ENCODE measurements at places on chromosomes 1 and 21. TPM values are rescaled to one million over a fixed set of nuclear protein-coding genes. Genes with fewer than 3 reads are reported as not detected.

The RGS13 gene
- not detected for total RNA-seq

DNA sequence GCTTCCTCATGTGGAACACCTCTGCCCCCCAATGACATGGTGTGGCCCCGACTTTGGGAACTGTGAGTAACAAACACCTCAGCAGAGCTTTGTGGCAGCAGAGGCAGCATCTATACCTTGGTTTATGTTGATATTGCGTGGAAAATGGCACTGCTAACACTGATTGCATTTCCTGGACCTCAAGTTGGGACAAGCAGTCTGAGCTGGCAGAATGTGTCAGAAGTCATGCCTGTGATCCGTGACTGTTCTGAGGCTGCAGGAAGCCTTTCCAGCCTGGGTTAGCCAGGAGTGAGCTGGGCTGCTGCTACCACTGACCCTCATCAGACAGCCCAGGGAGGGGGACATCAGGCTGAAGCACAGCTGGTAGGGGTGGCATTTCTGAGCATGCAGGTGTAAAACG lies 268.5 kb downstream of the KCNJ6 start:
- no peaks in the 10 kb centered on the region for H3K27me3 ChIP-seq
- no peak for DNase-seq
- H3K4me1 ChIP-seq, result no peaks in the 10 kb centered on the region
- H3K4me3 ChIP-seq, result no peak overlapping the region

GRCh38 chr1:20660363-20660762 lies 806 bp downstream of the DDOST start:
- H3K27me3 ChIP-seq, result no peaks in the 10 kb centered on the region
- no peak for DNase-seq

- DNase-seq, result no peak
- no peaks in the 10 kb centered on the region for H3K4me1 ChIP-seq
- no peaks in the 10 kb centered on the region for H3K27me3 ChIP-seq
- no peaks in the 10 kb centered on the region for H3K36me3 ChIP-seq
Measured at GRCh38 chr1:244199902-244200301, 148.8 kb downstream of the ZBTB18 start.

- peaks cover 17% of the 10 kb centered on the region for H3K36me3 ChIP-seq
- H3K27ac ChIP-seq, result no peak overlapping the region
- H3K27me3 ChIP-seq, result no peaks in the 10 kb centered on the region
- no peak for DNase-seq
Measured at GRCh38 chr1:117886101-117886795, 43.2 kb downstream of the GDAP2 start.

- H3K4me3 ChIP-seq, result no peak overlapping the region
- DNase-seq, result no peak
- no peaks in the 10 kb centered on the region for H3K36me3 ChIP-seq
- H3K27me3 ChIP-seq, result no peaks in the 10 kb centered on the region
- no peaks in the 10 kb centered on the region for H3K4me1 ChIP-seq
Measured at GRCh38 chr21:14259747-14260146, 43.8 kb downstream of the RBM11 start.

The CAPN9 gene
- 1.1 TPM for total RNA-seq

GRCh38 chr1:98884864-98885263 lies 119.8 kb downstream of the PLPPR5 start:
- DNase-seq, result no peak
- no peaks in the 10 kb centered on the region for H3K27me3 ChIP-seq
- no peak overlapping the region for H3K4me3 ChIP-seq
- H3K27ac ChIP-seq, result no peak overlapping the region
- no peaks in the 10 kb centered on the region for H3K36me3 ChIP-seq

GRCh38 chr1:37448185-37448584 lies 26.2 kb upstream of the ZC3H12A start:
- H3K27me3 ChIP-seq, result no peaks in the 10 kb centered on the region

DNA sequence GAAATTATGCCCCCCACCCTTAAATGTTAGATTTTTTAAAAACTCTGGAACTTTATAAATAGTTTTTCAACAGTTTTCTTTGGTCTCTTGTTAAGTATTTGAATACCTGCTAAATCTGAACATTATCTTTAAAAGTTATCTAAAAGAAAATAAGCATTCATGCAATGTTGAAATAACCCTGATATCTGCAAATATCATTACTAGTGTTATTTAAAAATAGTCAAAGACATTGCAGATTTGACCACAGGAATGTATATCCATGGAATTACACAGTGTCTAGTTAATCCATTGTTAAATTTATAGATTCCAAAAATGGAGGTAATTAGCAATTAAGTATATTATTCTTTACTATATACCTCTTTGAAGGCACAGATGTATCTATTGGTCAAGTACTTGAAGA lies 42.0 kb downstream of the PRRX1 start:
- H3K4me1 ChIP-seq, result no peaks in the 10 kb centered on the region
- DNase-seq, result no peak
- H3K36me3 ChIP-seq, result no peaks in the 10 kb centered on the region

GRCh38 chr1:158153746-158154444 lies 26.8 kb upstream of the CD1D start:
- no peaks in the 10 kb centered on the region for H3K36me3 ChIP-seq
- H3K27ac ChIP-seq, result no peak overlapping the region
- DNase-seq, result no peak
- H3K4me1 ChIP-seq, result peaks cover 2% of the 10 kb centered on the region
- no peak overlapping the region for H3K4me3 ChIP-seq

The NPHS2 gene
- total RNA-seq, result not detected

The ITPKB gene
- total RNA-seq, result 22.4 TPM

DNA sequence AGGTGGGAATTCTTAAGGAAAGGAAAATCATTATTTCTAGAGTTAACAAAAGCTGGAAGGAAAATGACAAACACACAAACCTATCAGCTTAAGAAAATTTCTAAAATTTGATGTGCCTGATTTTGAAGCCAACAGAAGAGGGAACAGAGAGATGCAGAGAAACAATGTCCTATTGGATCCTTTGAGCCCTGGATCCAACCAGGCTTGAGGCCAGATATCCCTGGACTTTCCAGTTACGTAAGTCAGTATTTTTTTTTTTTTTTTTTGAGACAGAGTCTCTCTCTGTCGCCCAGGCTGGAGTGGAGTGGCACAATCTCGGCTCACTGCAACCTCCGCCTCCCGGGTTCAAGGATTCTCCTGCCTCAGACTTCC lies 648.9 kb downstream of the KIF26B start:
- H3K4me1 ChIP-seq, result no peaks in the 10 kb centered on the region
- DNase-seq, result no peak
- no peak overlapping the region for H3K4me3 ChIP-seq
- no peaks in the 10 kb centered on the region for H3K27me3 ChIP-seq
- H3K27ac ChIP-seq, result no peak overlapping the region
- H3K36me3 ChIP-seq, result no peaks in the 10 kb centered on the region

The VHLL gene
- not detected for total RNA-seq

The KCND3 gene
- 0.13 TPM for total RNA-seq

DNA sequence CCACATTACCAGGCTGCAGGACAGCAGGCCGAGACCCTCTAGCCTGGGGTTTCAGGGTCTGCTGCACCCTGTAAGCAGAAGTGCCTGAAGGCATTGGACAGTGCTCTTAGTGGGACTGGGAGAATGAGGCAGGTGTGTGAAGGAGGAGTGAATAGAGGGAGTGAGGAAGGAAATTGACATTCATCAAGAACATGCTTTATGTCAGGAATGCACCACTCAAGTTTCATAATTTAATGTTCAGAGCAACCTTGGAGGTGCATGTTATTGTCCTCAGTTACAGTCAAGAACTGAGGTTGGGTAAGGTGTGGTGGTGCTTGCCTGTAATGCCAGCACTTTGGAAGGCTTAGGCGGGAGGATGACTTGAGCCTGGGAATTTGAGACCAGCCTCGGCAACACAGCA lies 11.7 kb upstream of the GPR37L1 start:
- peak; percentile 41 for DNase-seq
- no peaks in the 10 kb centered on the region for H3K36me3 ChIP-seq
- H3K27ac ChIP-seq, result no peak overlapping the region

The APOBEC4 gene
- total RNA-seq, result not detected

The OPTC gene
- not detected for total RNA-seq

The SEMA6C gene
- 26.5 TPM for total RNA-seq

DNA sequence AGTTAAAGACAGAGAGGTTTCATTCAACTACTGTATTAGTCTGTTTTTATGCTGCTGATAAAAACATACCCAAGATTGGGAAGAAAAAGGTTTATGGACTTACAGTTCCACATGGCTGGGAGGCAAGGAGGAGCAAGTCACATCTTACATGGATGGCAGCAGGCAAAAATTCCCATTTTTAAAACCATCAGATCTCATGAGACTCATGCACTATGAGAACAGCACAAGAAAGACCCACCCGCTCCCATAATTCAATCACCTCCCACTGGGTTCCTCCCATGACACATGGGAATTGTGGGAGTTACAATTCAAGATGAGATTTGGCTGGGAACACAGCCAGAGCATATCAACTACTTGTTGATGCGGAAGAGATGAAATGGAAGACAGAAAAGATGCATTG lies 9.2 kb downstream of the GPR161 start:
- DNase-seq, result no peak
- no peak overlapping the region for H3K27ac ChIP-seq
- H3K27me3 ChIP-seq, result no peaks in the 10 kb centered on the region
- no peaks in the 10 kb centered on the region for H3K4me1 ChIP-seq
- no peak overlapping the region for H3K4me3 ChIP-seq
- peaks cover 80% of the 10 kb centered on the region for H3K36me3 ChIP-seq

DNA sequence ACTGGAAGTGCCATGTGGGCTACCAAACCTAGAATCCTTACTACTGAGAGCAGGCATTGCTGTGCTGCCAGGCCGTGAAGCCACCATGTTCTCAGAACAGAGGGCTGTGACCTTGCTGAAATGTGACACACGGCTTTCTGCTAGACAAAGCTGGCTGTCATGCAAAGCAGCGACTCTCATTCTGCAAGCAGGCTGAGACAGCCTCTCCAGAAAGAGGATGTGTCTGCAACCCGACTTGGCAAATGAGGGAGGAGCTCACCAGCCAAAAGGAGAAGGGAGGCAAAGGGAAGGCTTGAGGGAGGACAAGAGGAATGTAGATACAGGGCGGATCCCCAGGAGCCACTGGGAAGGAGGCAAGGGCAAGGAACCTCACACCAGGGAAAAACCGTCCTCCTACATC lies 85.7 kb upstream of the KRTAP19-8 start:
- peak; percentile 70 for DNase-seq
- H3K27me3 ChIP-seq, result no peaks in the 10 kb centered on the region
- H3K27ac ChIP-seq, result peak overlapping the region; percentile 19
- peaks cover 21% of the 10 kb centered on the region for H3K4me1 ChIP-seq

GRCh38 chr21:37146320-37147235 lies 73.5 kb downstream of the TTC3 start:
- H3K4me3 ChIP-seq, result no peak overlapping the region
- H3K27me3 ChIP-seq, result no peaks in the 10 kb centered on the region
- H3K27ac ChIP-seq, result no peak overlapping the region
- H3K4me1 ChIP-seq, result peaks cover 12% of the 10 kb centered on the region
- H3K36me3 ChIP-seq, result peaks cover 75% of the 10 kb centered on the region
- no peak for DNase-seq

DNA sequence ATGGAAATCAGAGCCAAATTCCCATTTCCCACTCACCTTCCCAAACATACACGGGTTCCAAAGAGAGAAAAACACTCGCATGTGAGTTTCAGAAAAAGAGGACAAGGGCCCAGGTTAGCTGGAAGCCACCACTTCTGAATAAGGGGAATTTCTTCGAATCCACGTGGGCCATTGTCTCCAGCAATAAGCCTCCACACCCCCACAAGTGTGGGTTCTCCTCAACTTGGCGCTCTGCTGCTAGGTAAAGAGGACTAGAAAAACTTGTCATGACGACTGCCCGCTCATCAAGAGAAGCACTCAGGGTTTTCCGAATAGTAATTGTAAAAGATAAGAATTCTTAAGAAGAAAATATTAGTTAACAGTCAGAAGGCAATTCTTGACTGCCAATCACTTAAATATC lies 30.6 kb downstream of the PRDM15 start:
- H3K27ac ChIP-seq, result no peak overlapping the region
- peaks cover 18% of the 10 kb centered on the region for H3K36me3 ChIP-seq
- DNase-seq, result no peak
- no peaks in the 10 kb centered on the region for H3K4me1 ChIP-seq

- H3K27ac ChIP-seq, result no peak overlapping the region
- DNase-seq, result no peak
- H3K27me3 ChIP-seq, result no peaks in the 10 kb centered on the region
- H3K36me3 ChIP-seq, result no peaks in the 10 kb centered on the region
- peaks cover 3% of the 10 kb centered on the region for H3K4me1 ChIP-seq
Measured at GRCh38 chr21:41615613-41616012, 107.7 kb upstream of the TMPRSS2 start.

- H3K27me3 ChIP-seq, result no peaks in the 10 kb centered on the region
- H3K4me1 ChIP-seq, result no peaks in the 10 kb centered on the region
- peak overlapping the region; percentile 66 for H3K27ac ChIP-seq
- DNase-seq, result peak; percentile 90
- peak overlapping the region; percentile 95 for H3K4me3 ChIP-seq
Measured at GRCh38 chr1:113905435-113905861, 322 bp downstream of the DCLRE1B start.

The LRRN2 gene
- total RNA-seq, result 11.5 TPM

GRCh38 chr21:35382696-35383095 lies 333.6 kb upstream of the RUNX1 start:
- H3K27me3 ChIP-seq, result no peaks in the 10 kb centered on the region
- no peak overlapping the region for H3K27ac ChIP-seq
- DNase-seq, result no peak
- H3K4me3 ChIP-seq, result no peak overlapping the region
- no peaks in the 10 kb centered on the region for H3K36me3 ChIP-seq

- H3K4me3 ChIP-seq, result no peak overlapping the region
- no peaks in the 10 kb centered on the region for H3K27me3 ChIP-seq
- H3K36me3 ChIP-seq, result no peaks in the 10 kb centered on the region
Measured at GRCh38 chr1:60111716-60112115, 38.1 kb upstream of the C1orf87 start.

The SLC44A5 gene
- total RNA-seq, result 4.2 TPM

GRCh38 chr21:42833439-42833815 lies 45.9 kb downstream of the WDR4 start:
- H3K27ac ChIP-seq, result no peak overlapping the region
- no peak overlapping the region for H3K4me3 ChIP-seq
- peak; percentile 82 for DNase-seq
- H3K36me3 ChIP-seq, result peaks cover 33% of the 10 kb centered on the region
- no peaks in the 10 kb centered on the region for H3K27me3 ChIP-seq
- no peaks in the 10 kb centered on the region for H3K4me1 ChIP-seq

DNA sequence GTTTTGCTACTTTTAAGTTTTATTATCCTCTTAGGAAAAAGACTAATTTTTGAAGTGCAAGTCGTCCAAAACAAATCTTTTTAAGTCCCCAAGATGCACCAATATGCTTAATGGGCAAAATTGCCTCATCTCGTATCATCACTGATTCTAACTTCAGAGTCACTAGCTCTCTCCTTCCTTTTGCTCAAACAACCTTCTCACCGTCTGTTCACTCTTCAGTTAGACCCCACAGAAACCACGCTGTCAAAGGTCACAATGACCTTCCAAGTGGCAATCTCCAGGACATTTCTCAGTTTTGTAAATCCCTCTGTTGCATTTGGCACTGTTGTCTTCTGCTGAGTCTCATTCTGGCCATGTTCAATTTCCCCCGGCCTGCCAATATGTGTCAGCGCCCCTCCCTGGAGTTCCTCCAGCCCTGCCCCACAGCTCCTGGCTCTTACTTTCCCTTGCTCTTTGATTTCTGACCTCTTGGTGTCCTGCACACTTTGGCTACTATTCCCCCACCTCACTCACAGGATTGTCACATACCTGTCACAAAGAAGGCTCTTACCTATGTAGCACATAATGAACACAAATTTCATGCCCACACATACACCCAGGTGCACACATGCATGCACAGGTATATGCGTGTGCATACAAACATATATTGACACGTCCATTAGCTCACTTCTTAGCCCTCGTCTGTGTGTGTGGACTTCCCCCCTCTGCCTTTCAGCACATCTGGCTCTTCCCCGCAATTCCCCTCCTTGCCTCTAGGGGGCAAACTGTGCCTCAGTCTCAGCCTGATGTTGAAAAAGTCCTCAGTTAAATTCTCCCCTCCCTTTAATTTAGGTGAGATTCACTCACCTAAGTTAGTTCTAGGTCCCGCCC lies 354.0 kb upstream of the DUSP10 start:
- peak; percentile 83 for DNase-seq
- no peaks in the 10 kb centered on the region for H3K36me3 ChIP-seq
- peaks cover 6% of the 10 kb centered on the region for H3K4me1 ChIP-seq
- no peak overlapping the region for H3K27ac ChIP-seq
